NCI-H1048 (cell line): ENCODE measurements at places on chromosomes 7 and 10.

DNA sequence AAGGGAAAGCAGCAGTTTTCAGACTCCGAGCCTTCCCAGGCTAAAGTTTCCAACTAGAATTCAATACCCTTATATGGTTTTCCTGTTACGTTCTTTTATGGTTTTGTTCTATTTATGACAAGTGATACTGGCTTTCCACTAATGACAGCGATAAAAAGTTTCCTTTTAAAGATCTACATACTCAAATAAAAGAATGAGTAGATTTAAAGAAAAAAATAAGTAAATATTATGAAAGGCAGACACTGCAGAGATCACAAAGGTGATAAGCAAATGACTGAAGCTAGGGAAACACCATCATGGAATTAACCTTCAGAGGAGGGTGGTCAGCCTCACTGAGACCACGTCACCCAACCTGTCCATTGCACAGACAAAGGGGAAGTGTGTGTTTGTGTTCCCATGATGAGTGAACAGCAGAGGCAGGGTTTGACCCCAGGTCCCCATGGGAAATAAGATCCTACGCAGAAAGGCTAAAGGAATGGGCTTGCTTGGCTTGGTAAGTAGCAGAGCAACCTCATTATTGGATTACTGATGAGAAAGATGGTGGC is 4.0 kb downstream of the VSIR start:
- DNase-seq, result no peak

- DNase-seq, result no peak
Measured at GRCh38 chr10:43384252-43385221, 13.1 kb downstream of the FXYD4 start.

- no peak for DNase-seq
Measured at GRCh38 chr7:35676211-35676610, 18.7 kb downstream of the HERPUD2 start.

- DNase-seq, result no peak
Measured at GRCh38 chr10:18532881-18533535, 118.4 kb downstream of the NSUN6 start.

DNA sequence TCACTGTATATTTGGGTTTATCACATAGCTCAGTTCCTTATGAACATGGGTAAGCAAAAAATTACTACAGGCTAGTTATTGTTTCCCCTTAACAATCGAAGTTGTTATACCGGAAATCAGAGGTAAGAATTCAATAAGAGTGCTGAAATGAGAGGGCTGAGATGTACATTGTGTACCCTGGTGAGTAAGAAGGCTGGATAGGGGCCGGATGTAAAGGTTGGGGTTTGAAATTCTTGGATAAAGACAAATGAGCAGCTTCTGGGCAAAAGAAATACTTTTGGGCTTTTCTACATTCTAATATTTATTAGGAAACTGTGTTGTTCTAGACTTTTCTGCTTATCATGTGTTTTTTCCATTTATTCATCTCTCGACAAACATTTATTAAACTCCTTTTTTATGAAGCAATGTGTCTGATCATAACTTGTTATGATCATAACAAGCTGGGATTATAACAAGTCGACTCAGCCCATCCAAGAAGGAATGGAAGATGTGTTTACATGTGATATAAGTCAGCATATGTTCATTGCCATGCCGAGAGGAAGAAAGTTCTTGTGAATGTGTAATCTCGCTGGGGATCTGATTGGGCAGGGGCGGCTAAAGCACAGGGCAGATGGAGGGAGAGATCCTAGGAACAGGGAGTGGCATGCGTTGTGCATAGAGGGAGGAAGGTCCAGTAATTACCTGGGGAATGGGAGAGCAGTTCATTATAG is 155.3 kb downstream of the PLXDC2 start:
- DNase-seq, result no peak

- no peak for DNase-seq
Measured at GRCh38 chr10:96987842-96988175, 155.7 kb downstream of the LCOR start.

DNA sequence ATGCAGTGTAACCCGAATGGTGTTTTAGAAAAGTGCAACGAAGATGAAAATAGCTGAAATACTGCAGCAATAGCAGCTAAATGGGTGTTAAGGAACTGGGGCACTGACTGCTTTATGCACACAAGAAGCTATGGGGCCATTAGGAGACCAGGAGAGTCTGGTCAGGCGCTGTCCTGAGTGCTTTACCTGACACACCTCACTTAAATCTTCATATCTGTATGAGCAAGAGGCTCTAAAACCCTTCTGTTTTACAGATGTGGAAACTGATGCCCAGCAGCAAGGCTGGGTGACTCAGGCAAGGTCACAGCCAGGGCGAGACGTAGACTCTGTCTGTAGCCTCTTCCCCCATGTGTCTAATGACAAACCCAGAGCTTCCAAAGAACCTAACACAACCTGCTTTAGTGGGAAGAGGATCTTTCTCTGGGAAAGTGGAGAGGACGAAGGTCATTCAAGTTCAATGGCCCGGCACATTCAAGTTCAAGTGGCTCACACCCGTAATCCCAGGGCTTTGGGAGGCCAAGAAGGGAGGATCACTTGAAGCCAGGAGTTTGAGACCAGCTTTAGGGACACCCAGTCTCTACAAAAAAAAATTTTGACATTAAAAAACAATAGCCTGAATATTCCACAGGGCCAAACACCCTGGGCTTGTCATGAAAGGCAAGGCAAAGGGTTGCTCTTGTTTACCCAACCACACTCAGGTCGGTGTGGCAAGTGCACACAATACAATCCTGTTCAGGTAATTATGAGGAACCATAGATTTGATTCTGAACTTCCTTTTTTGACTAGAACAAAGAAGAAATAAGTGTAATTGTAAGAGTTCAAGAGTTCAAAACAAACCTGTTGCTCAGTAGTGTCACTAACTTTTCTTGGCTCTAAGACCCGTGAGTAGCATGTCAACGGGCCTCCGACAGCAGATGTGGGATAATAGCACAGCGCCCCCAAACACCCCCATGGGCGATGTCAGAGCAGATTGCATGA is 53.7 kb upstream of the KLF6 start:
- DNase-seq, result no peak

- no peak for DNase-seq
Measured at GRCh38 chr7:24229481-24230226, 54.3 kb upstream of the NPY start.

DNA sequence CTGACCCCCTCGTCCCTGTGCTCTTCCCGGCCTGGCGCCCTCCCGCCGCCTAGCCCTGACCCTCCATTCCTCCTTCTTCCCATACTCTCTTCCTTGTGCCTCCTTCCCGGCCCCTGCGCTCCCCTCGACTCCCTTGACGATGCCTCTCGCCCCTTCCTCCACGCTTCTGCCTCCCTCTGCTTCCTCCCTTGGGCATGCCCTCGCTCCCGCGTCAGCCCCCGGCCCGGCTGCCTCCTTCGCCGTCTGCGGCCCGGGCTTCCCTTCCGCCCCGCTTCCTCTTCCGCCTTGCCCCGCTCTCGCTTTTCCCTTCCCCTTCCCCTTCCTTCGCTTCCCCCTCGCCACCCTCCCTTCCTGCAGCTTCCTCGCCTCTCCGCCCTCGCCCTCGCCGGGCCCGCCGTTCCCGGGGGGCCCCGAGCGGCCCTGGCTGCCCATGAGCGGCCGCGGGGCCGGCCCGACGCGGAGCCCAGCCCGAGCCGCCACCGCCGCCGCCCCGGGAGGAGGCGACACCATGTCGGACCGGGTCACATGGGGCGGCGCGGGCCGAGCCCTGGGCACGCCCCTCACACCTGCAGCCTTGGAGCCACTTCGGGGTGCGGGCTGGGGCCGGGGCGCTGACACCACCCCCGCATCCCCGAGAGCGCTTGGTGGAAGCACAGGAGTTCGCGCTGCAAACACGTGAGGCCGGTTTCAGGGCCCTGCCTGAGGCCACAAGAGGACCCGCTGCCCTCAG is at the start of gene FBXW4:
Gene FBXW4, minus strand, starts transcription at position 497 of the 730 bp plus-strand sequence. Its CDS starts 65 bp downstream, at position 432.
- DNase-seq, result no peak

DNA sequence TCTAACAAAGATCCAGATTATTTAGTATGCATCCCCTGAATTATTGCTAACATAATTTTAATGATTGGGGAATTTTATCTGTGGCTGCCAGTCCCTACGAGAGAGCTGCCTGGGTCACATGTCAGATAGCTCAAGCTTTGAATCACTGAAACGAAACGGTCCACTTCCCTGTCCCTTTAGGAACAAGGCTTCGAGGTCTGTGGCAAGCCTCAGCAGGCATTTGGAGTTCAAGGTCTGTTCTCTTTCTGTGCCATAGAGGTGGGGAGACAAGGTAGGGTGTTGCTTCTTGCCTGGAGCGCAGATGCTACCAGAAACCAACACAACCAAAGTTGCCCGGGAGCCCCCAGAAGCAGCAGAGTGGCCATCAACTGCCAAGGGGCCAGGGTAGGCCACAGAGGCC is 13.9 kb upstream of the SH2D4B start:
- DNase-seq, result no peak

DNA sequence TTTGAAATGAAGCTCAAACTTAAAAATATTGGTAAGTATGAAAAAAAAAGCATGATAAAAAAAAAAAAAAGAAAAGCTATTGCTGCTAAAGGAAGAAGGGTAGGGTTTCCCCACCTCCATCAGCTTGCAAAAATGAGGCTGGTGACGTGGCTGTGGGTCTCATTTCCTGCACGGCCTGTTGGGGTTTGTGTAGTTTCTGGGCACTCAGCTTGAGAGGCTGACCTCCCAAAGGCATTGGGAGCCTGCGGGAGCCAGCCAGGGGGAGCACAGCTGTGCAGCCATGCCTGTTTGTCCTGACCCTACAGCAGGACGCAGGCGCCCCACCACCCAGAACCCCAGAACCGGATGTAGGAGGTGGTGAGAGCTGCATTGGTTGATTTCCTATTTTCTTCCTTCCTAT is 48.8 kb upstream of the CARD11 start:
- DNase-seq, result no peak

DNA sequence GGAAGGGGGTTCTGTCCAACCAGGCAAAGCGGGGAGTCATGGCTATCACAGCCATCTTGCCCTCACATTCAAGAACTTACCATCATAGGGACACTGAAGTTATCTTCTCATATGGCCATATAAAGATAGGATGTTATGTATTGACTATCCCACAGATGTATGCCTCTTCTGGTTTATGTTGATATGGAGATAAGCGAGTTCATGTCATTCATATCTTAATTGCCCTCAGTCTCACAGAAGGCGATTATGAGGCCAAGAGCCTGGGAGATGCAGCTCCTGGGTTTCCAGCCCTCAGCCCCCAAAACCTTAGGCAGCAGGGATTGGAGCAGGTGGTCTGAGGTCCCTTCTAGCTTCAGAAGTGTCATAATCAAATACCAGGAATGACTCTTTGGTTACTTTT is 8.5 kb upstream of the ANKRD61 start:
- DNase-seq, result no peak

- DNase-seq, result no peak
Measured at GRCh38 chr10:11164803-11165590, 147.3 kb downstream of the CELF2 start.

GRCh38 chr10:109306698-109307097 is 616.6 kb downstream of the XPNPEP1 start:
- no peak for DNase-seq

DNA sequence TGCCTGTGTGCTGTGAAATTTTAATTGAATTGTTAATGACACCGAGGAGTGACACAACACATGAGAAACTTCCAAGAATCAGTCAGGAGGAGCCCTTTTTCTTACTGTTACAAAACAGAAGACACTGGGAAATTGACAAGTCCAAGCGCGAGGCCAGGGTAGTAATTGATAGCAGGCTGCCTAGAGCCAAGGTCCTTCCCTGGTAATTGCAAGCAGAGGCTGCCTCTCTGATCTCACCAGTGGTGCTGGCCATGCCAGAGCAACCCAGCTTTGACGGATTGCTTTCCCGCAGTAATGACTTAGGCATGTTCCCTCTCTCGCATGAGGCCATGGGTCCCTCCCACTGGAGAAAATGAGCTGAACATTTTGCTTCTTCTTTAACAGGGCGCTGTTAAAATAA is 111.5 kb downstream of the LRMDA start:
- DNase-seq, result no peak

DNA sequence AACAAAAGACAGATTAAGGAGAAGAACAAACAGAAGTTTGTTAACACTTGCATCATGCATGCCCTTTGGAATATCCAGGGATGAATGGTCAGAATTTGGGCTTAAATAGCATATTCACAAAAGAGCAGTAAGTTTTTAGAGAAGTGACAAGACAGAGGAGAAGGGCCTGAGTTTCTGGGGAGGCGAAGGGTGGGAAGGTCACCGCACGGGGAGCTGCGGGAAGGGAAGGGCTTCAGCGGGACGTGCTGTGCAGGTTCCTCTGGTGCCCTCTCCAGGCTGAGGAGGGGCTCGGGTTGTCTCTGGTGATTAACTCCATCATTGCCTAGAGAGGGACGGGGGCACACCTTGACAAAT is 10.4 kb upstream of the ZNF22 start:
- no peak for DNase-seq

- DNase-seq, result no peak
Measured at GRCh38 chr10:65622608-65623007, 1303.2 kb upstream of the LRRTM3 start.

- no peak for DNase-seq
Measured at GRCh38 chr7:23709081-23709750, 803 bp upstream of the STK31 start.

GRCh38 chr7:109062798-109063197 is 493.1 kb downstream of the DNAJB9 start:
- DNase-seq, result no peak
